Stimulated activated naive CD8-positive, alpha-beta T cell treated with anti-CD3 and anti-CD28 coated beads, Interleukin-15, Interleukin-2, amounts not matched to agents 100 U/mL and 50 U/mL, for 24 hours (primary cell): ENCODE measurements at places on chromosomes 13 and 19.

- DNase-seq, result no peak
Observed at GRCh38 chr13:50757008-50757407, 86.5 kb downstream of the DLEU7 start.

GRCh38 chr13:106560821-106561220 lies 7.1 kb downstream of the ARGLU1 start:
- DNase-seq, result no peak

DNA sequence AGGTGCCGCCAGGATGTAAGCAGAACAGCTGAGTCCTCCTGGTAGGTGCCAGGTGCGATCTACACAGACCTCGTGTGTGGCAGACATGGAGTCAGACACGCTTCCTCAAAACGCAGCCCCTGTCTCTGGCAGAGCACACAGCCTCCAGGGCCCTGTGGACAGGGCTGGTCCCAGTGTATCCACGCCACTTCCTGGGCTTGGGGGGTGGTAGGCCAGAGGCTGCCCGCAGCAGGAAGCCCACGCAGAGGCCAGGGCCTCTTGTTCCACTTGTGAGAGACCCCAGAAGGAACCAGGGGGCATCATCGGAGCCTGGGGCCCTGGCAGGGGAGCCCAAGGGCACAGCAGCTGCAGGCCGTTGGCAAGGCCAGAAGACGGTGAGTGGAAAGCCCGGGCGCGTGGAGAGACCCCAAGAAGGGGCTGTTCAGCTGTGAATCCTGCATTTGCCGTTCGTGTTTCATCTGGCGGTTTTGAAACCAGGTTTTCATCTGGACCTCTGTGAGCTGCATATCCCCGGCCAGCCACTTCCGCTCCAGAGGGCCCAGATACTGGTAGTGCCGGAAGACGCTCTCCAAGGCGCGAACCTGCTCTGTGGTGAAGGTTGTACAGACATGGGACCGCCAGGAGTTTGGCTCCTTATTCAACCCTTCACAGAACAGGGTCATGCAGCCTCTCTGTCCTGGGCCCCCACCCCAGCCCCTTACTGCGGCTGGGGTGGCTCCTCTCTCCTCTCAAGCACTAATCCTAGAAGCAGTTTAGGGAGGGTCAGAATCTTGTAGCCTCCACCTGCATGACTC lies 25.1 kb upstream of the SLITRK1 start:
- DNase-seq, result no peak

DNA sequence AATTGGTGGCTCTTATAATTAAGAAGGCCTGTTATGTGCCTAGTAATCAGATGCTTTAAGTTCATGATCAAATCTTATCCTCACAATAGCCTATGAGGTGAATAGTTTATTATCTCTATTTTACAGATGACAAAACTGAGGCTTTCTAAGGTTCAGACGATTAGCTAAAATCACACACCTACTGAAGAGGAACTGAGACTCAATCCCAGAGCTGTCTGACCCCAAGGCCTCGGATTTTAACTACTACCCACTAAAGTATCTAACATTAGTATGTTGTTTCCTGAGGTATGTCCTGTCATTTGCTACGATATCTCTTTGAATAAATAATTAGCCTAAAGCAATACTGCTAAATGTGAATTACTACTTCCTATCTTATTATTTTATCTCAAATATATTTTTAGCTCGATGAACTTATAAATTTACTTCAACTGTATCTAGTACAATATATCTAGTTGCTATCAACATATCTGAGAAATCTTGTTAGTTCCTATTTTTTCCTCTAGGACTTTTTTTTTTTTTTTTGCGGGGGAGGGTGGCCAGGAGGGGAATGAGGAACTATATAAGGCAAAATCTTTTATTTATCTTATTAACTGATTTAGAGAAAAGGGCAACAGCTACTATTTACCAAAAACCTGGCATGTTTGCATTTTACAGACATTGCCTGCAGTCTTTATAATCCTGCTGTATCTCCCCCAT lies 118.5 kb downstream of the ABCC4 start:
- no peak for DNase-seq

GRCh38 chr19:1755467-1756171 lies 2.3 kb downstream of the ONECUT3 start:
- DNase-seq, result no peak

DNA sequence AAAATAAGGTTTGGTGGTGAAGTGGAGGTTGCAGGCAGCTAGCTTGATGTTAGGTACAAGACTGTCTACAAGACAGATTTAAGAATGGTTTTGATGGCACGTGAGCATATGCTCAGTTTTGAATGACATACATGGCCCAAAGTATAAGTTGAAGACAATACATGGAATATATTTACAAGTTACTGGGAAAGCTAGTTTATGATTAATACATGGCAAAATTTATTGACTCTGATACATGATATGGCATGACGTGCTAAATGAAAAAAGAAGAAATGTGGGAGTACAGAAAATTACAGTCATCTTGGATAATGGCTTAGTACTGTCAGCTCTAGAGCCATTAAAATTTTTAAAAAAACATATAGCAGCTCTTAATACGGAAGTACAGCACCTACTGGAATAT lies 4.4 kb downstream of the KLF5 start:
- no peak for DNase-seq

DNA sequence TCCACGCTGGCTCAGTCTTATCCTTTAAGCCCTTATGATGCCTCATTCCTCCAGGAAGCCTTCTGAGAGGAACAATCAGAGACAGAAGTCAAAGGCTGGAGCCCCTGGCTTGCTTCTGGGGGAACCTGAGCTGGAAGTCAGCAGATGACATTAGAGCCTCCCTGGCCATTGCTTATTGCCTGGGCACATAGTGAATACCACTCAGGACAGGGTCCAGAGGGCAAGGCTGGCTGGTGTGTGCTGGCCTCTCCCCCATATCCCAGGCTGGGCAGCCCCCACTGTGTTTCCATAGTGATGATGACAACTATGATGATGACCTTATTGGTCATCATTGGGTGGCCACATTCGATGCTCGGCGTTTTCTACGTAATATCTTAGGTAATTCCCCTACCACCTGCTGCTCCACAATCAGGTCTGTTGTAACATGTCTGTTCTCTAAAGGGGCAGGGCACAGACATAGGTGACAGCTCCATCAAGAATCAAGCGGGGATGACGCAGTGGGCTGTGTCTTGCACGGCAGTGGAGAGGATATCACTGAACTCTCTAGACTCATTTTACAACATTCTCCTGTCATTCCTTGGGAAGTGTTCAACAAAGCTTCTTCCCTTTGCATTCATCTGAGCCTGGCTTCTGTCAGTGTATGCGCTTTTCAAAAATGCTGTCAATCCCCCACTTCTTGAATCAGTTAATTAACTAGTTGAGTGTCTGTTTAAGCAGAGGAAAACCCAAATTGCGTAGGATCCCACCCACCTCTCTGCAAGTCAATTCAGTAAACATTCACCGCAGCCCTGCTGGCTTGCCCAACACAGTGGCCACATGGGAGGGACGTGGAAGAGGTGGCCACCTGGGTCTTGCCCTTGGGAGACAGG lies 89.4 kb upstream of the TSHZ3 start:
- DNase-seq, result no peak

DNA sequence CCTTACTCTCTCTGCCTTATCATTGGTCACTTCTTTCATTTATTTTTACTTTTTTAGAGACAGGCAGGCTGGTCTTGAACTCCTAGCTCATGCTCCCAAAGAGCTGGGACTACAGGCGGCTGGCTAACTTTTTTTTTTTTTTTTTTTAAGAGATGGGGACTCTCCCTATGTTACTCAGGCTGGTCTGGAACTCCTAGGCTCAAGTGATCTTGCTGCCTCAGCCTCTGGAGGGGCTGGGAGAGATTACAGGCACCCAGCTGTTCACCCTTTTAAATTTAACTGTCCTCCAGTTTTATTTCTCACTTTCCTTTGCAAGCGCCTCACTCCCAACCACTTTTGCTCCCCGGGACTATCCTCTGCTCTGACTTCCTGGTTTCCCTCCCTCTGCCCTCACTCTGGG lies 5.6 kb upstream of the CLDN10 start:
- no peak for DNase-seq

- no peak for DNase-seq
Observed at GRCh38 chr19:50384685-50385535, 763 bp downstream of the POLD1 start.

GRCh38 chr13:99464441-99464949 lies 36.8 kb upstream of the TM9SF2 start:
- no peak for DNase-seq

DNA sequence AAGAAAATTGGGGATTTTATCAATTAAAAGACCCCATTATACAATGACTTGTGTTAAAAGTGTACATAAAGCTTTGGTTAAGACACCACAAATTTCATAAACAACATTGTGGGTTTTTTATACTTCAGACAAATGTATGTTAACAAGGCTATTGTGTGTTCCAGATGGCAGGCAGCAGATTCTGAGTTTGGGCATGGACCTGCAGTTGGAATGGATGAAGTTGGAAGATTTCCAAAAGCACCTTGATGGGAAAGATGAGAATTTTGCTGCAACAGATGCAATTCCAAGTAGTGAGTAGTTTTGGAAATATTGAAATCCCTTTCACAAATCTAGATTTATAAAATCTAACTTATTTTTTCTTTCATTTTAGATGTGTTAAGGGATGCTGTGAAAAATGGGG lies 25.4 kb downstream of the MPHOSPH8 start:
- no peak for DNase-seq

GRCh38 chr13:113361406-113361805 lies 2.5 kb downstream of the GRTP1 start:
- no peak for DNase-seq

GRCh38 chr19:41707502-41707812 lies 969 bp upstream of the CEACAM5 start:
- DNase-seq, result no peak

- no peak for DNase-seq
Observed at GRCh38 chr13:46032341-46032740, 20.2 kb downstream of the ZC3H13 start.

GRCh38 chr19:56405062-56405461 lies 930 bp downstream of the ZNF583 start:
- no peak for DNase-seq

GRCh38 chr13:32911506-32911905 lies 104.7 kb upstream of the KL start:
- peak; percentile 12 for DNase-seq

DNA sequence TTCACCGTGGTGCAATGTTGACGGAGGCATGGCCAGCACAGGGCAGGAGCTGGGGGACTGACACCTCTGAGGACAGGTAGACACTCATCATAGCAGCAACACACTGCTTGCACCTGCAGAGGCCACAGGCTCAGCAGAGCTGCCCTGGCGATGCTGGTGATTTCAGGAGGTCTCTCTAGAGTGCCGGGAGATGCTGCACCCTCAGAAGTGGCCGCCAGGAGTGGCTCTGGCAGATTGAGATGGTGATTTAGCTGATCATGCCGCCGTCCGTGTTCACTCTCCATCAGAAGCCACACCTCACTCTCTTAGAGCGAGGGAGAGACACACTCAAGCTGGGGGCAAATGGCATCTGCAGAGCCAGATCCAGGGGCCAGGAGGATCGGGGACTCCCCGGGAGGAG lies 244.6 kb upstream of the SGCG start:
- no peak for DNase-seq

DNA sequence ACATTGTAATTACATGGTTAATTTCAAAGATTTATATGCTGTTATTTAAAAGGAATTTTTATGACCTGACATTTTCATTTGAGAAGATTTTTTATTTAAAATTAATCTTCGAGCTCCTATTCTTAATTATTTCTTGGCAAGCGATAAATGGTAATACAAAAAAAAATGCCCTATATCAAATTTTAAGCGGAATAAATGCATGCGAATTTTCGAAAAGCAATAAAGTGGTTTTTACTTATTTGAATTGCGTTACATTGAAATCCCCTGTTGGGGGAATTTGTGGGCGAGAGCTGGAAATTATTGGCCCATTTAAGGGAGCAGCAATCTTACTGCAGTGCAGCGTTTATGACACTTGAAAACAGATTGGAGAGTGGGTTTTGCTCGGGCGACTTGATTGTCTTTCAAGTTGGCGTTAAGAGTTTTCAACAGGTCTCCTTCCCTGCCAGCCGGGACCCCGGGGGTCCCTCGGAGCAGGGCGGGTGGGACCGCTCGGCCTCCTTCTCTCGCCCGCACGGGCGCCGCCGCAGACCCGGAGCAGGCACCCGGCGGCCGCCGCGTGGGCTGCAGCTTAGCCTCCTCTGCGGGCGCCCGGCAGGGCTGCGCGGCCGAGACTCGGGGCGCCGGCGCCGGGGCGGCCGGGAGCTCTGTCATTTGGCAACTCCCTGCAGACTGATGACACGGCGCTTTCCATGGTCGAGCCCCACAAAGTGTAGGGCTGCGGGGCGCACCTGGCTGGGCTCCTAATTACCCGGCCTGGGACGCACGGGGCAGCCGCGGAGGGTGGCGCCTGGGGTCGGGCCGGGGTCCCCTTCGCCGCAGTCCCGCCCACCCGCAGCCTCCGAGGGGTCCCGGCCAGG lies 255.1 kb upstream of the SOX21 start:
- DNase-seq, result peak; percentile 42

DNA sequence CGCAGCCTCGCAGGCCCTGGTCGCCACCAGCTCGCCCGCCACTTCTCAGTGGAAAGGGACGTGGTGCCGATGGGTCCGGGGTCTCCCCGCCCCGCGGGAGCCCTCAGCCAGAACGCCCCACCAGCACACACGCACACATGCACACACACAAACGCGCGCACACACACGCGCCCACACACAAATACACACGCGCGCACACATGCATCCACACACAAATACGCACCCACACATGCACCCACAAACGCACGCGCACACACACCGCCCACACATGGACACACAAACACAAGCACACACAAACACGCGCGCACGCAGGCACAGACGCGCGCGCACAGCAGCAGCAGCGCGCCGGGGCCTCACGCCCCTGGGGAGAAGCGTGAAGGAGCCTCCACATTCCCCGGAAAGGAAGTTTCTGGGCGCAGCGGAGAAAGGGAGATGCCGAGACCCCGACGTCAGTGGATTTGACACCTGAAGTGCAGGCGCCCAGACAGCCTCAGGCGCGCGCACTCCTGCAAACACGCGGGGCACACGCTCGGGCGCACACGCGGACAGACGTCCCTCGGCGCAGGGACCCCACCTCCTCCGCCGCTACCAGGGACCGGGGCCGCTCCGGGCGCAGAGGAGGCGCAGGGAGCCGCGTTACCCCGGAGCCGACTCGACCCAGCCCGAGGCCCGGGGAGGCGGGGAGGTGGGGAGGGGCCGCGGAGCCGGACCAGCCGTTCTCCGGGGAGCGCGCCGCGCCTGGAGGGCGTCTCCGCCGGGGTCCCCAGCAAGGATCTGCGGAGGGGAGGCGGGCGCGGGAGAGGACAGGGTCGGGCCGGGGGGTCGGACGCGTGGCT lies 622 bp downstream of the RASA3 start:
- peak; percentile 46 for DNase-seq

DNA sequence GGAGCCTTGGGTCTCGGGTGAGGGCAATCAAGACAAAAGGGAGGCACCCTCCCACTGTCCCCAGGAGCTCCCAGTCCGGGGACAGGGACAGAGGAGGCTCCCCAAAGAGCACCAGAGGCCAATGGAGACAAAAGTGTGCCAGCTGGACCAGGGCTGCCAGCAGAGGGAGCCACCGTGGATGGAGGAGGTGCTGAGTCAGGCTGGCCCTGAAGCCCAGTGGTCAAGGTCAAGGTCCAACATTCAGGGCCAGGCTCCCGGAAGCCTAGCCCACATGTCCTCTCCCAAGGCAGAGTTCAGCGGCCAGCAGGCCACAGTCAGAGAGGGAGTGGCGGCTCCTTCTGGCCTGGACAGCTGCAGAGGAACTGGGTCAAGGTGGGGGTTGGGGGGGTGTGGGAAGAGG lies 8.4 kb downstream of the COL5A3 start:
- DNase-seq, result peak; percentile 49
